ENCODE measurements at places on chromosomes 16 and 17. TPM values are rescaled to one million over a fixed set of nuclear protein-coding genes. Genes with fewer than 3 reads are reported as not detected.

Gene SPATA32
- polyA plus RNA-seq: not detected

GRCh38 chr16:79895053-79895916, 294.7 kb upstream of the MAF start:
- DNase-seq: no peak

GRCh38 chr17:559551-560431, 154.8 kb downstream of the VPS53 start:
- peak; percentile 89 for DNase-seq

- peak; percentile 41 for DNase-seq
Observed at GRCh38 chr16:11916524-11917285, 949 bp upstream of the GSPT1 start.

GRCh38 chr17:46771561-46772474, 46.7 kb downstream of the WNT3 start:
- DNase-seq: no peak

DNA sequence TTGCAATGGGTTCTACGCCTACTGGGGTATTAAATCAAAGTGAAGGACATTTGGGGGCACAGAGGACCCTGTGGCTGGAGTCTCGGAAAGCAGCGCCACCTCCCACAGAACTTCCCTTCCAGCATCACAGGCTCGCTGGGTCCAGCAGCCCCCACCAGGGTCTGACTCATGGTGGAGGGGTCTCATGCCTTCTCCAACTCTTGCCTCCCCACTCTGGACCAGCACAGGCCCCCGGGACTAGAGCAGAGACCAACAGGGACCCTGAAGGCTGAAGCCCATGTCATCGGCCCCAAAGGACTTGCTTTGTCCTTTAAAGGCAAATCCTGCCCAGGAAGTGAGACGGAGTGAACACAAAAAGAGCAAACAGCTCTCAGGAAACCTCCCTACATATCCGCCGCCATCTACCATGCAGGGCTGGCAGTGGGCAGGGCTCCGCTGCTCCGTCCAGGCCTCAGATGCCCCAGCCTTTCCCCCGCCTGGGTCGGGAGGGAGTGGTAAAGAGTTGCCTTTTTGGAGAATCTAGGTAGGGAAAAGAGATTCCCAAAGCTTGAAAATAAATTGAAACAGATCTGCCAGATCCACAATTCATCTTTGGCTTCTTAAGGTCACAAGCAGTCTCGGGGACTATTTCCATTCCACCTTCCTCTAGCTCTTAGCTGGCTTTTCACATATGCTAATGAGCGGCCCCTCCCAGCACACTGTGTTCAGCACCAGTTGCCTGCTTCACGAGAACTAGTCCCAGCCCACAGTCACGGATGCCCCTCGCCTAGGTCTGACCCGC, 2.1 kb upstream of the GPRC5C start:
- DNase-seq: no peak

- no peak for DNase-seq
Observed at GRCh38 chr17:41638941-41639340, 14.6 kb upstream of the KRT17 start.
